Fibroblast of the aortic adventitia (primary cell): ENCODE measurements at places on chromosomes 2 and 18. TPM values are rescaled to one million over a fixed set of nuclear protein-coding genes. Genes with fewer than 3 reads are reported as not detected.

PDCD1 gene
- total RNA-seq, result not detected in 2 replicates

GRCh38 chr18:43161528-43161927 lies 46.0 kb upstream of the RIT2 start:
- DNase-seq, result peak; percentile 70

KIF1A gene
- total RNA-seq, result under 0.01 TPM in 1 of 2 replicates, not detected in the other

HOXD1 gene
- total RNA-seq, result not detected in 2 replicates

DNA sequence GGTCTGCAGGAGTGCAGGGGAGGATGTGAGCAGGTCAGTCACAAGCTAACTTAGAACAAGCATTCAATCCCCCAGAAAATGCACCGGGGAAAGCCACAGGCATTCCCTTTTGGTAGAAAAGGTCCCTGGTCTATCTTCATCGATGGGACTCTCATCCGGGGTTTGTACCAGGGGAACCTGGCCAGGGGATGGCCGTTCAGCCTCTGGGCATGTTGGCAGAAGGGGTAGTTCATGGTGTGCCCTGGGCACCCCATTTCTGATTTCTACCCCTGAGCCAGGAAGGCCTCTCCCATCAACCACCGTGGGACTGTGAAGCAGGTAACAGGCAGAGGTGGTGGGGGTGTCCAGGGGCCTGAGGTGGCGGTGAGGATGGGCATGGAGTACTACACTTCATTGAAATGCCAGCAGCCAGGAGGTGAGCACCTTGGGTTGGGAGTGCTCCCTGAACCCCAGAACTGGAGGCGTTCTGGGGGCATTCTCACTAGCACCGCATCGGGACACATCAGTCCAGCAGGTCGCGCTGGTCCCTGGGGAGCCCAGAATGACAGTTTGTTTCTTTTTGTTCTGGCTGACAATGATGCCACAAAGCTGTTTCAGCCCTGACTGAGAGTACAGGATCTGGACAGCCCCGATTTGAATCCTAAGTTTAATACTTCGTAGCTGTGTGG lies 172.3 kb downstream of the SMAD7 start:
- DNase-seq, result no peak
